ENCODE measurements at places on chromosomes 3 and 15. TPM values are rescaled to one million over a fixed set of nuclear protein-coding genes. Genes with fewer than 3 reads are reported as not detected.

The SCN11A gene
- 2.6 TPM for total RNA-seq

The LRIG1 gene
- total RNA-seq, result 135 TPM

The CORO2B gene
- total RNA-seq, result 1.0 TPM

The LRRC49 gene
- total RNA-seq, result 11.0 TPM

The KCNMB3 gene
- 2.6 TPM for total RNA-seq

The TMCO5A gene
- not detected for total RNA-seq

The CCR9 gene
- 0.52 TPM for total RNA-seq

The STARD9 gene
- 27.7 TPM for total RNA-seq

The PROS1 gene
- 19.3 TPM for total RNA-seq

The FNDC3B gene
- 140 TPM for total RNA-seq

The FBLN2 gene
- 35.5 TPM for total RNA-seq

The MRPL3 gene
- total RNA-seq, result 61.6 TPM

The PRR23A gene
- total RNA-seq, result not detected

The CSPG4 gene
- 71.5 TPM for total RNA-seq

The HACD3 gene
- 41.2 TPM for total RNA-seq

The CELF6 gene
- total RNA-seq, result 1.0 TPM

The KLHL40 gene
- 179 TPM for total RNA-seq

The CLEC3B gene
- total RNA-seq, result 129 TPM

The B4GALT4 gene
- 7.8 TPM for total RNA-seq

The SPINT1 gene
- under 0.01 TPM for total RNA-seq

The SLC2A2 gene
- total RNA-seq, result not detected

The SLC28A2 gene
- not detected for total RNA-seq

The SI gene
- not detected for total RNA-seq

The CFAP100 gene
- not detected for total RNA-seq

The TNFAIP8L3 gene
- total RNA-seq, result 2.1 TPM

The TEX55 gene
- total RNA-seq, result not detected

The PRR20G gene
- not detected for total RNA-seq

The FANCD2OS gene
- total RNA-seq, result not detected

The MRPS25 gene
- 8.4 TPM for total RNA-seq

The CHRD gene
- total RNA-seq, result 14.1 TPM

All from skeletal muscle tissue (tissue), 5 donors.